ENCODE measurements at places on chromosomes 16 and 17.

DNA sequence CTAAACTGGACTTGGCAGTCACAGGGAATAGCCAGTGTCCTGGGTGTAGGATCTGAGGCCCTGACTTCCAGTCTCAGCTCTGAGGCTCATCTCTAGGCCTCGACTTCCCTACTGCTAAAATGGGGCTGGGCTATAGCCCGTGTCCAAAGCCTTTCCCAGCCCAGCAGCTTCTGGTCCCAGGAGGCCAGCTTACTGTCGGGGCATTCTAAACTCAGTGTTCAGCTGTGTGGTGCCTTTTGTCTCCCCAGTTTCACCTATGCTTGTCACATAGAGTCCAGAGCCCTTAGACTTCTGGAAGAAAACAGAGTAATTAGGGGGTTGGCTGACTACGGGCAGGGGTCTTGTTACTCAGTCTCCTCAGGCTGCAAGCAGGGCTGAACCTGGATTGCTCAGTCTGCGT is 94.8 kb downstream of the WSCD1 start:
- DNase-seq, result no peak

- DNase-seq, result peak; percentile 73
Observed at GRCh38 chr17:1413281-1413791, 13.3 kb upstream of the YWHAE start.

GRCh38 chr16:69014811-69015210 is 90.6 kb upstream of the HAS3 start:
- DNase-seq, result no peak

DNA sequence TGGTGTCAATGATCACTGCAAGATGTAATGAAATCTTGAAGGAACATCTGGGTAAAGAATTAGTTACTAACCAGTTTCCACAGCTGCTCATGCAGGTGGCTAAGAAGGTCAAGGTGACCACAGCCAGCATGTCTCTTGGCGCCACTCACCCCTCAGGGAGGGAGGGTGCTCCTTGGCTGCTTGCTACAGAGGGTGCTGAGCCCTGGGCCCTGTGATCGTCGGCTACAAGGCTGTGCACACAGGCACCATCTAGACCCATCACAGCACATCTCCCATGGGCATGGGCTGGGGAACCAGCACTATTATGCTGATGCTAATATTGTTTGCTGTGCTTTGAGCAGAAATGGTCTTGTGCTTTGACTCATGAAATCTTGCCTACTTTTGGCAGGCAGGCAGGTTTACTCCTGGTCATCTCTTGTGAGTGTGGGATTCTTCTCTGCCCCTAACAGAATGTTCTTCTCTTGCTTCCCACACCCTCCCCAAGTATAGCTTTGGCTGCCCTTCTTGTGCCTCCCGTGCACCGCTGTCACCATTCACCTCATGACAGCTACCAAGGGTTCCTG is 36.4 kb downstream of the TXNDC11 start:
- no peak for DNase-seq

GRCh38 chr17:75834928-75835653 is 9.1 kb downstream of the UNC13D start:
- DNase-seq, result no peak

DNA sequence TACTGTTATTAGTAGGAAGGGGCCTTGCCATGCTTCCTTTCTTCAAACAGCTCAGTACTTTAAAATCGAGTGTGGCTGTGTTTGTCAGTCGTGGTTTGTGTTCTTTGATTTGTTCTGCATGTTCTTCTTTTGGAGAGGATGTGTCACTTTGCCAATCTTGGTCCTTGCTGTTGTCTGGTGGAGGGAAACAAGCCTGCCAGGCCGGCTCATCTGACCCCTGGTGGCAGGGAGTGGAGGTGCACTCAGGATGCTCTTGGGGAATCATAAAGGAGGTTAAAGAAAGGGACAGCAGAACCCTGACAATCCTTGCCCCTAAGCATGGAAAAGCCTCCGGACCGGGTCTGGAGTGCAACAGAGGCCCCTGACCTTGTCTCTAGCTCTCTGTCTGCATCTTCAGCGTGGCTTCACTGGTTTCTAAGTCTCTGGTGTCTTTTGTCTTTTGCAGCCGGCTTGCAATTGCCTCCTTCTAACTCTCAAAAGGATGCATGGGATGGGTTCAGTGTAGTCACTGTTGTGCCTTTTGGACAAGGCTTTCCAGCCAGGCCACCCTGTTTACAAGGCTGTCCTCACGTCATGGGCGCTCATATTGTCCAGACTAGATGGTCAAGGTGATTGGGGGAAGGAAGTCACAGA is 135.8 kb downstream of the WWOX start:
- DNase-seq, result peak; percentile 75

DNA sequence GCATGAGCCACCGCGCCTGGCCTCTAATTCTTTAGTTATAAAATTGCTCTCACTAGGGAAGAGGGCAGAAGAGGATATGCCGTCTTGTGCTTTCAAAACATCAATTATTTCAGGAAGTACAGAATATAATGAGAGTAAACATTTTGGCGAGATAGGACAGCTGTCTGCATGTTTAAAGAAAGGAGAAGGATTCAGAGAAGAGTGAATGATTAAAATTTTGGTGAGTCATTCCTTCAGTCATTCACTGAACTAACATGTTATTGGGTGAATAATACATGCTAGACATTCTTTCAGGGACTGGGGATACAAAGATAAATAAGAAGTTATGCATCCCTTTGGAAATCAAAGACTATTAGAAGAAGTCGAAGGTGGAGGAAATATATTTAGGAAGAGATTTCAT is 590.3 kb upstream of the GOT2 start:
- peak; percentile 8 for DNase-seq

DNA sequence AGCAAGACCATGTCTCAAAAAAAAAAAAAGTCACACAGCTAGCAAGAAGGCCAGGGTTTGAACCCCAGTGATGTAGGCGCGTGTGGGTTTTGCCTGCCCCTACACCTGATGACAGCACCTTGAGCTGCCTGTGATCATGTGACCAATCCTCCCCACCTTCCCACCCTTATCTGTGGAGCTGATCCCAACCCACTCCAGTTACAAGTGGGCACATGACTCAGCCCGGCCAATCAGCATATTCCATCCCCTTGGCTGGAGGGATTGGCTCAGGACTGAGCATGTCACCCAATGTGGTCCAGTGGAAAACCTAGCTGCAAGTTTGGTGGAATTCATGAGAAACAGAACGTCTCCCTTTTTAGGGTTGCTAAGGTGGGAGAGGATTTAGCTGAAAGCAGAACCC is 6.6 kb downstream of the TMEM114 start:
- DNase-seq, result no peak

DNA sequence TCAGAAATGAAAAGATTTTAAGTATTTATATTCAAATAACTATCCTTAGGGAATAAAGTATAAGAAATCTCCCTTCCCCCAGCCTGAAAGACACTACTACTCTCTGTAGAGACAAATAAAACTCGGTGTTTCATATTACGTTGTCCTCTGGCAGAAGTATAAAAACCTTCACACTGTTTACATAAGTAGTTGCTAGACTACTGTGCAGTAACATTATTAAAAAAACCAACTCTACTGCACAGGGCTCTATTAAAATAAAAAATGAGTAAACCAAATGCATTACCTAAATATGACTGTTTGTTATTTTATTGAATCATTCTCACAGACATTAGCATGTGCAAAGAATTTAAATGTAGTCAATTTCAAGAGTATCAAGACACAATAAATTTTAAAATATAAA is 67.4 kb downstream of the MED13 start:
- no peak for DNase-seq

DNA sequence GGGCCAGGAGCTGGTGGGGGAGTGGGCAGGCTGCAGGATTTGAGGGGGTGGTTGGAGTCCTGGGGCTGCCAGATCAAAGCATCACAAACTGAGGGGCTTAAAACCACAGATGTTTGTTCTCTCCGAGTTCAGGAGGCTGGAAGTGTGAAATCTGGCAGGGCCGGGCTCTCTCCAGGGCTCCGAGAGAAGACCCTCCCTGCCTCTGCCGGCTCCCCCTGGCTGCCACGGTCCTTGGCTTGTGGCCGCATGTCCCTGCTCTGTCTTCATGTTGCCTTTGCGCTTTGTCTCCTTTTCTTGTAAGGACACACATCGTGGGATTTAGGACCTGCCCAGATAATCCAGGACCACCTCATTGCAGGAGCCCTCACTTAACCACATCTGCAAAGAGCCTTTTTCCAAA is 139.8 kb upstream of the GSE1 start:
- no peak for DNase-seq

DNA sequence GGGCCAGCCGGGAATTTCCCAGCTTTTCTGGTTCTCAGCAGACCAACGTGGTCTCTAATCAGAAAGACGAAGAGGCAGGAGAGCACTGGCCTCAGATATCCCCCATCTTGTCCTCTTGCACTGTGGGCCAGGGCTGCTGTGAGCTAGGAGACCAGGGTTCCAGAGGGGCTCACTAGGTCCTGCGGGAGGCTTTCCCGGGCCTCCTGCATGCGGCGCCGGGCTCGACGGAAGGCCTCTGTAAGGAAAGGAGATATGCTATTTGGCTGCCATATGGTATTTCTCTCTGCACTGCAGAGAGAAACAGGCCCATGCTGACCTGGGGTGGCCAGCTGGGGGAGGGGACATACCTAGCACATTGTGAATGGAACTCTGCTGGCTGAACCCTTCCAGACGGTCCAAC is 13.1 kb downstream of the MKS1 start:
- DNase-seq, result no peak

- peak; percentile 62 for DNase-seq
Observed at GRCh38 chr17:51120357-51120738, 320 bp downstream of the SPAG9 start.

- DNase-seq, result no peak
Observed at GRCh38 chr17:42017866-42018200, 594 bp upstream of the DNAJC7 start.

GRCh38 chr16:72996291-72997062 is 51.5 kb downstream of the ZFHX3 start:
- DNase-seq, result no peak

- DNase-seq, result no peak
Observed at GRCh38 chr17:3835410-3836229, 10.4 kb downstream of the NCBP3 start.

- DNase-seq, result no peak
Observed at GRCh38 chr17:81027038-81027437, 7.9 kb upstream of the BAIAP2 start.

DNA sequence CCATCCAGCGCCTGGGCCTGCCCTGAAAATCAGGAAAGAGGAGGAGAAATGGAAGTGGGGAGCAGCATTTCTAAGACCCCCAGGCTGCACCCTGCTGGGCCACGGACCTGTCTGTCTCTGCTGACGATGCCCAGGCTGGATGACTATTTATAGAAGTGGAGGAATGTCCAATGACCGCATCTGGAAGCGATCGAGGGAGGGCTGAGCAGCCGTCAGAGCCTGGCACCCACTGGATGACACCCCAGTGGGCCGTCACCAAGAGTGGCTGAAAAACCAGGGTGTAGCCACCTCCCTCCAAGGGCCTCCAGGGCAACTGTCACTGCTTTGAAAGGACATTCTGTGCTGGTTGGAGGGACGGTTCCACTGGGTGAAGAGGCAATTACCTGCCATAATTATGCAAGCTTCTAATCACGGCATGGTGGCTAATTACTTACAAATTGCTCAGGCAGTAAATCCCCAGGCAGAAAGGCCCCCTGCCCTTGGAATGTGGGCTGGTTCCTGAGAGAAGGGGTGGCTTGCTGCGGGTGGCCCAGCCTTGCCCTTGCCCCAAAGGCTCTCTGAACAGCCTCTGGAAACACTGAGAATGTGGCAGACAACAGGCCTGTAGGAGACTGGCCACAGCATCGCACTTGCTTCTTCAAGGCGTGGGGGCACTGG is 332.1 kb downstream of the C16orf95 start:
- no peak for DNase-seq

DNA sequence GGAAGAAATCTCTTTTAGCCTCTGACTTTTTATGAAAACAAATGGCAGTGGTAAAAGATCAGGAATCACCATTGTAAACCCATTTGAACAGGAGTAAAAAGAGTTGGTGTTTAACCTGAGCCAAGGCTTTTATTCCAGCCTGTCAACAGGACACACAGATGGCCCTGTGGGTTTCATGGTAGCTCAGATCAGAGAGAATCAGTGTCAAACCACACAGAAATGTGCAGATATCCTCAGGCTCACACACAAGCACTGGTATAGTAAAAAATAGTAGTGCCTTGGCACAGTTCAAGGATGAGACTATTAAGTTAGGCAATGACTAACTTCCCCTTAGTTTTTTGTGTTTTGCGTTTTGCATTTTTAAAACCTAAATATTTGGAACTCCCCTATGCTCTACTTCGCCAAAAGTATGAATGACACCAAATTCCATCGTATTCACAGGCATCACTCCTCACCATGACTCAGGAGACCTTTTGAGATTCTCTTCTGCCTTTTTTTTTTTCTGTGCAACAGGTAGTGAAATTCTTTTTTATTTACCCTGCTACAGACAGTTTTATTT is 1200.0 kb downstream of the CDH11 start:
- DNase-seq, result no peak
